Activated T-helper 1 cell treated with Interleukin-2 at 50 U/mL for 16 hours (primary cell): ENCODE measurements at places on chromosomes 7 and 10.

GRCh38 chr10:73209705-73210104, 37.4 kb downstream of the DNAJC9 start:
- no peak for DNase-seq

- no peak for DNase-seq
Observed at GRCh38 chr7:157997080-157997440, 590.6 kb downstream of the PTPRN2 start.

GRCh38 chr7:103113164-103113563, 35.7 kb downstream of the NAPEPLD start:
- DNase-seq: no peak

DNA sequence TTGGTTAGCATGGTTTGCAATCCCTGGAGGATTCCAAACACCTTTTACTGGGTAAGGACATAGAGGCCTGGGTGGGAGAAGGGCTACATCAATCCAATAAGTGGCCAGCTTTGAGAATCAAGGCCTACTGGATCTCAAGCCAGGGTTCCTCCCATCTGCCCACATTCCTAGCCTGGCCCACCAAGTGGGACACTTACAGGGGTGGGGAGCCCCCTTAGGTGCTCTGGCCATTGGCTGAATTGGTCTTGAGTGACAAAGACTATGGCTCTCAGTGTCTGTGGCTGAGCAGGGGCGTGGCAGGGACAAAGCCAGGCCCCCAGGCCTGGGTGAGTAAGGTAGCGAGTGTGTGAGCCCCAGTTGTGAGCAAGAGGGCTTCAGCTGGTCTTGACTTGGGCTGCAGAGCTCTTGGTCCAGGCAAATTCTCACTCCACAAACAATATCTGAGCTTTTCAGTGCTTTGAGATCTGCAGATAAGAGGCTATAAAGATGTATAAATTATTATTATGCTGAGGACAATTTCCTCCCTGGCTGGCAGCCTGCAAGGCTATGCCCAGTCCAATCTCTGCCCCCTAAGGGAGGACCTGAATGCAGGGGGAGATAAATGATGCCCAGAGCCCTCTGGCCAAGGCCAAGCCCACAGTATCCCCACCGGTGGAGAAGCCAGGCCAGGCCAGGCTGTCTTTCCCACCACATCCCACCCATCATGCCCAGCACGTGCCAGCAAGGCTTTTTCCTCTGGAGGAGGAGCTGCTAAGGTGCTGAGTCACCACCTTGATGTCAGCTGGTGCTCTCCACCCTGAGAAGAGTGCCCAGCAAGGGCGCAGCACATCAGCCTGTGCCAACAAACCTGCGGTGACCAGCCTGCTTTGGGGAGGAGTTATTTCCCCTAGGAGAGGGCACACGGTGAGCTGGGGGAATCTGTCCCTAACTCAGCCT, 80.7 kb upstream of the DUSP5 start:
- DNase-seq: no peak

- no peak for DNase-seq
Observed at GRCh38 chr7:33300131-33300530, 170.8 kb downstream of the BBS9 start.

- DNase-seq: no peak
Observed at GRCh38 chr10:35004651-35005050, 85.5 kb downstream of the CUL2 start.

GRCh38 chr7:49513911-49514310, 259.5 kb upstream of the VWC2 start:
- no peak for DNase-seq

- no peak for DNase-seq
Observed at GRCh38 chr7:106870983-106871410, 5.9 kb downstream of the PIK3CG start.

DNA sequence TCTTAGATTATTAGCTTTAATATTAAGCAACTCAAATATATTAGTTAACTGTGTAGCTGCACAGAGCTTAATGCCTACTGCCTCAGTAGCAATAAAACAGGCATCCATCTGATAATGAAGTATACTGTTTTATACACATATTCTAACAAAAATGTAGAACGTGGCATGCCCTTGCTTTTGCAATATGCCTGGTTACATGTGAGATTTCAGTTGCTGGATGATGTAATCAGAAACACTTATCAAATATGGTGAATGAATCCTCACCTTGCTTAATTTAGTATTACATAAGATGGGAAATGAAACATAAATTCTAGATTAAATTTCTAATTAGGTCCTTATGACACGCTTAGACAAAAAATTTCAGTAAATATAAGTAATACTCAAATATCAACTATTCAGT, 8.0 kb downstream of the DNAJC1 start:
- DNase-seq: no peak

DNA sequence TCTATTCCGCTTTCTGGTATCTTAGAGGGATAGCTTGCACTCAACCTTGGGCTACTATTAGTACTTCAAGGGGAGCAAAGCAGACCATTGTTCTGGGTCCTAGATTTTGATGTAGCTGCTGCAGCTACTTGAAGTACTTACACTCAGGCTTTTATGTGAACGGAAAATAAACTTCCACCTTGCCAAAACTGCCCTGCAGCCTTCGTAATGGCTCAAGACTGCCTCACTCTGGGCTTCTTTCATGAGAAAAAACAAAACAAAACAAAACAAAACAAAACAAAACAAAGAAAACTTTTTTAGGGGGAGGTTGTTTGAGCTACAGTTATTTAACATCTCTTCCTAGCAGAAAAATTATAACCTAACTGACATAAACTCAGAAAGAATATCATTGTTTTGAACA, 19.4 kb upstream of the EPHB6 start:
- DNase-seq: no peak

DNA sequence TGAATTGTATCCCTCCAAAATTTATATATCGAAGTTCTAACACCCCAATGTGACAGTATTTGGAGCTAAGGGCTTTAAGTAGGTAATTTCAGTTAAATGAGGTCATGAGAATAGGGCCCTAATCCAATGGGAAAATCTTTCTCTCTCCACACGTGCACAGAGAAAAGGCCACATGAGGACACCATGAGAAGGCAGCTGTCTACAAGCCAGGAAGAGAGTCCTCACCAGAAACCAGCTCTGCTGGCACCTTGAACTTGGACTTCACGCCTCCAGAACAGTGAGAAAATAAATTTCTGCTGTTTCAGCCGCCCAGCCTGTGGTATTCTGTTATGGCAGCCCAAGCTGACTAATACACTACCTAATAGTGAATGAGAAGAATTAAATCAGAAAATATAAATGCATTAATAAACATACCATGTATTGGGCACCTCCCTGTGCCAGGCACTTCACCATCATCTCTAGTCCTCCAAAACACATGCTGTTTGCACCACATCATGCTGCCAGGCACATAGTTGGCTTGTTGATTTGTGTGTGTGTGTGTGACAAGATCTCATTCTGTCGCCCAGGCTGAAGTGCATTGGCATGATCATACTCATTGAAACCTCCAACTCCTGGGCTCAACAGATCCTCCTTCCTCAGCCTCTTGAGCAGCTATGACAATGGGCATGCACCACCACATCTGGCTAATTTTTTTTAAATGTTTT, 9.1 kb upstream of the TOMM7 start:
- DNase-seq: no peak

DNA sequence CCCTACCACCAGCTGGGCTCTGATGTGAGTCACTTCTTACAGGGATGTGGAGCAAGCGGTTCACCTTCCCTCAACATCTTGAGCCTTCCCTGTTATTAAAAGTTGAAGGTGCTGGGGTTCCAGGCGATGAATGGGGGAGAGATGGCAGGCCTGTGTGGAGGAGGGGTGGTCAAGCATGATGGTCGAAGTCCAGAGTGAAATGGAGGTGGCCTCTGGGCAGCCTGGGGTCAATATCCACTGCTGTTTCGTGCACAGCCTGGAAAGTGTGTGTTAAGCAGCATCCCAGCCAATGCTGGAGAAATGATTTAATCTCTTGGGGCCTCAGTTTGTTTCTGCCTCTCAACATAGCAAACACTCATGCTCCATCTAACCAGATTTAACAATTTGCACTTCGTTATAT, 33.7 kb upstream of the DMBT1 start:
- DNase-seq: no peak

DNA sequence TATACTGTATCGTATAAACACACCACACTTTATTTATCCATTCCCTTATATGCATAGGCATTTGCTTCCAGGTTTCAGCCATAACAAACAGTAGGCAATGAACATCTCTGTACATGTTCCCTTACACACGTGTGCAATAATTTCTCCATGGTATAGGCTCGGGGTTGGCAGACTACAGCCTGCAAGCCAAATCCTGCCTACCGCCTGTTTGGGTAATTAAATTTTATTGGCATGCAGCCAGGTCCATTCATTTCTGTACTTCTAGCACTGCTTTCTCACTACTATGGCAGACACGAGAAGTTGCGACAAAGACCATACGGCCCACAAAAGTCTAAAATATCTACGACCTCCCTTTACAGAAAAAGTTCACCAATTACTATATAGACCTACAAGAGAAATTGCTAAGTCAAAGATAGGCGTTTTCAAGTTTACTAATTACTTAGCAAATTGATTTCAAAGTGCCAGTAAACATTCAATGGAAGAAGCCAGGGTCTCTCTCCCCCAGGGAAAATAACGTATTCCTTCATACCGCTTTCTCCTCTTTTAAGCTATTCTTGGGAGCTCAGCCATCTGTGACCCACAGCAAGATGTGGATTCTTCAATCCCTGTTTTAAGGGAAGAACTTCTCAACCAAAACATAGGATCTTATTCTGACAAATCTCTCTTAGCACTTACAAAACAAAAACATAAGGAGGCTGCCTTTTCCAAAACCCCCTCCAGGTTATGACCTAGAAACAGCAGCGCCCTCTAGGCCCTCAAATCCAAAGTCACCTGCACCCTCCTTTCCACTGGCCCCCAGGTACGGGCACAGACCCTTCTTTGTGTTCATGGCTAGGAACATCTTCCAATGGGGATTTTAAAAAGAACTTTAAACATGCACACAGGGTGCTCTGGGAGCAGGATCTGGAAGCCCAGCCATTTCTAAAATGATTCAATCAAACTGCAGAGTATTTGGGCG, 100.5 kb downstream of the FGFR2 start:
- DNase-seq: no peak

- no peak for DNase-seq
Observed at GRCh38 chr7:141156407-141156806, 82.5 kb downstream of the TMEM178B start.

GRCh38 chr7:47069385-47070076, 512.4 kb downstream of the TNS3 start:
- DNase-seq: no peak

DNA sequence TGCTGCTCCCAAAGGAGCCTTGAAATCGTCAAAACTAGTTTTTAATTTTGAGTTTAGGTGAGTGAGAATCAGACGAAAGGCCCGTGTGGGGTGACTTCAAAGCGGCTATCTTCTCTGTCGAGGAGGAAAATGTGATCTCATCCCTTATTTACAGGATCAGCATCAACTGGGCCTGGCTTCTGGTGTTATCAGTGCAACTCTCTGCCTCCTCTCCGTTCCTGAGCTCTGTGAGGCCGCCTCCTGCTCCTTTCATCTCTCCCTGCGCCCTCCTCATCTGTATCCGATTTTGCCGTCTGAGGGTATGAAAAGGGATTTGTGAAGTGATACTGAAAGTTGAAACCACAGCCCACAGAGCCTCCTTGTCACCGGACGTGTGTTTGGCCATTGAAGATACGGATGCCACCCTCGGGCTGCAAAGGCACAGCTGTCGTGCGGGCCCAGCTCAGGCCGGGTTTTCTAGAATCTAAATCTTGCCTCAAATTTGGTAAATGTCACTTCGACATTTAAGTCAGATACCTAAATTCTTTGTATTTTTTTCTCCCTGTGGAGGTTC, 408.7 kb upstream of the ADARB2 start:
- no peak for DNase-seq

DNA sequence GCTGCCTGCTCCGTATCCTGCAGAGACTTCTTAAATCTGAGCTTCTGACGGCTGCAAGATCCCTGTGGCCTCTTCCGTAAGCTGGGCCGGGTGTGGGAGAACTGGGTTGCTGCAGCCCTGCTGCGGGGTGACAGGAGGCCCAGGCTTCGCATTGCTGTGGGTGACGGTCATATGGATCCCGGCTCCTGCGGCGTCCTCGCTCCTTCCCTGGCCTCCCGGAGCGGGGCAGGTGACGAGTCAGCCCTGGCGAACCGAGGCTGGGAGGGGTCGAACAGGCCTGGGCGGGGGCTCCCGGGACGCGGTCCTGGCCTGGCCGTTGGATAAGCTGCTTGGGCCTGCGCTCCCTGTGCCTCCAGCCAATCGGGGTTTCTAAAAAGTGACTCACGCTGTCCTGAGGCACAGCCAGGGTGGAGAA, 7.8 kb upstream of the UBE2D1 start:
- DNase-seq: no peak

DNA sequence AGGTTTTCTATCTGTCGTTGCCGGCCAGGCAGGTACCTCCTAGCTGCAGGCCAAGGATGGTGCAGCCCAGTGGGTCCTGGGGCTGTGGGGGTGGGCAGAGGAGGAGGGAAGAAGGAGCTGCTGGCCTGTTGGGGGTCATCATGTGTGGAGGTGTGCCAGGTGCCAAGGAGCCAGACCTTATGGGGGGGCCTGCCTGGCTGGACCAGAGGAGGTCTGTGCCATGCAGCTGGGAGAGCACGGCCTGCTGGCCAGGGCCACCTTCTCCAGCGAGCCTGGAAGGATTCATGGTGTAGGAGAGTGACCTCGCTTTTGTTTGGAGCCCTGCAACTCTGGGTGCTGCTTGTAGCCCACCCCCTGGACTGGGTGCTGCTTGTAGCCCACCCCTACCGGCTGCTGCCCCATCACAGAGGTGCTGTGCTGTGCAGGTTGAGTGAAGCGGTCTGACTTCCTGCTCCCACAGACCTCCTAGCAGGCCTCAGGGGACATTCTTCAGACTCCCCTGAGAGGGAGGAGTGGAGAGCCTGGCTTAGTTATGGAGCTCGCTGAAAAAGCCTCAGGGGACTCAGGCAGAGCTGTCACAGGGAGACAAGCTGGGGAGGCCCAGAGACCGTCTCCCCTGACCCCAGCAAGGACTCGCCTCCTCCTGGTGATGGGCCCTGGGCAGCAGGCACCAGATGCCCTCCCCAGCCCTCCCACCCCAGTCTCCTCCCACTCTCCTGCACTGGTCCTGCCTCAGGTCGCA, 67.7 kb upstream of the AQP1 start:
- no peak for DNase-seq

GRCh38 chr7:144827621-144828020, 8.2 kb downstream of the TPK1 start:
- no peak for DNase-seq
